Occipital lobe (tissue), 3 donors: ENCODE measurements at places on chromosomes 1 and 21.

- no peak for DNase-seq
These were observed 14.4 kb downstream of the PHLDA3 start for GRCh38 chr1:201454608-201455007.

DNA sequence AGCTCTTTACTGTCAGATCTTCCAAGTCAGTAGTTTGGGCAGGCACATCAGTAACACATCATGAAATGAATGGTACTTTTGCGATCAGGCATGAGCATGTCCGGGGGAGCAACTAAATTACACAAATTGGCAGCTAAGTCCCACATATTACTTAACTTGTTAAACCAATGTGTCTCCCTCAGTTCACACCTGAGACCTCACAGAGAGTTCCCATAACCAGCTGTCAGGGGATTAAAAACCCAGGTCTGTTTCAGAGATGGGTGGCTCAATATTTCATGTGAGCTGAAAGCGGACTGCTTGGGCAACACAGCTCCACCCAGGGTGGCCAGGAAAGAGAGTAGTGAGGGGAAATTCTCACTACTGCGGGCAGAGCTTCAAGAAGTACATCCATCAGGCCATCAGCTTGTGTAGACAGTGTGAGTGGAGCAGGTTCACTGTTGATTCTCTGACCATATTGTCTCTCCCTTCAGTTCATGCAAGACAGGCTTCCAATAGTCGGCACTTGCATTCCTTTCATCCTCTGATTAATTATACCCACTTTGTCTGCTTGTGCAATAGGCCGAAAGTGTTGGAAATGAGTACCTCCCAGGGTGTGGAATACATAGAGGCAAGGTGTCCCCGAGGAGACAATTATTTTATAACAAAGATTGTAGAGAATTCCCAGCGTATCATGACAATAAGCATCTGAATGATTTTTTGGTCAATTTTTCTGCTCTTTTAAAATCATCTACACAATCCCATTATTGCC lies 139.9 kb downstream of the PTGER3 start:
- DNase-seq, result no peak

DNA sequence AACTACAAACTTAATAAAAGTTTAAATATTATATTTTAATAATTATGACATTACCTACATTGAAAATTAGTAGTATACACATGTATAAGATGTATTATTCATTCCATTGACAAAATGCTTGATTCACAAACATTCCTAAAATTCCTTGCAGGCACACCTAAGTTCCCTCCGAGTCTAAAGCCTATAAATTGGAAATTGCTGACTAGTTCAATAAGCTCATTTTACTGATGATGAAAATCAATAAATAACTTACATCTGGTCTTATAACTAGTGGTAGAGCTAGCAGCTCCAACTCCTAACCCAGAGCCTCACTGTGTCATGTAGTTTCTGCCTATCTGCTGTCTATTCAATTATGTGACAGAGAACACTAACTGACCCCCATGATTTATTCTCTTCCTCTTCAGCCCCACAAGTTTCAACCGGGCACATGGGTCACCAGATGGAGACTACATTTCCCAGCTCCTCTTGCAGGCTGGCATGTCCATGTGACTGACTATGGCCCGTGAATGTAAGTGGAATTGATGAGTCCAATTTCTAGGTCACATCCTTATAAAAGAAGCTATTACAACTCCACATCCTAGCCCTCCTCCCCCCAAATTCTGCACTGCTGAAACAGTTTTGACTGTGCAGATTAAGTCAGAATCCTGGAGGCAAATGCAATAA lies 29.6 kb upstream of the LRRC8D start:
- no peak for DNase-seq

DNA sequence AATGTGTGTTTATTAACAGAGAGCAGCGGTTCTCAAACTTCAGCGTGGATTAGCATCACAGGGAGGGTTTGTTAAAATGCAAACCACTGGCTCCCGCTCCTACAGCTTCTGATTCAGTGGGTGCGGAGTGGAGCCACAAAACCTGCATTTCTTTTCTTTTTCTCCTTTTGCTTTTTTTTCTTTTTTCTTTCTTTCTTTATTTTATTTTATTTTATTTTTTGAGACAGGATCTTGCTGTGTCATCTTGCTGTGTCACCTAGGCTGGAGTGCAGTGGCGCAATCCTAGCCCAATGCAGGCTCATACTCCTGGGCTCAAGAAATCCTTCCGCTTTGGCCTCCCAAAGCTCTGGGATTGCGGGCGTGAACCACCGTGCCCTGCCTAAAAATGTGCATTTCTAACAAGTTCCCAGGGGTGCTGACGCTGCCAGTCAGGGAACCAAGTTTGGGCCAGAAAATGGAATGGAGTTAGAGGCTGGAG lies 20.9 kb upstream of the SLC1A7 start:
- DNase-seq, result no peak

GRCh38 chr1:7113822-7114221 lies 328.6 kb downstream of the CAMTA1 start:
- no peak for DNase-seq

- DNase-seq, result no peak
These were observed 111.5 kb downstream of the CNIH3 start for GRCh38 chr1:224727351-224728289.

DNA sequence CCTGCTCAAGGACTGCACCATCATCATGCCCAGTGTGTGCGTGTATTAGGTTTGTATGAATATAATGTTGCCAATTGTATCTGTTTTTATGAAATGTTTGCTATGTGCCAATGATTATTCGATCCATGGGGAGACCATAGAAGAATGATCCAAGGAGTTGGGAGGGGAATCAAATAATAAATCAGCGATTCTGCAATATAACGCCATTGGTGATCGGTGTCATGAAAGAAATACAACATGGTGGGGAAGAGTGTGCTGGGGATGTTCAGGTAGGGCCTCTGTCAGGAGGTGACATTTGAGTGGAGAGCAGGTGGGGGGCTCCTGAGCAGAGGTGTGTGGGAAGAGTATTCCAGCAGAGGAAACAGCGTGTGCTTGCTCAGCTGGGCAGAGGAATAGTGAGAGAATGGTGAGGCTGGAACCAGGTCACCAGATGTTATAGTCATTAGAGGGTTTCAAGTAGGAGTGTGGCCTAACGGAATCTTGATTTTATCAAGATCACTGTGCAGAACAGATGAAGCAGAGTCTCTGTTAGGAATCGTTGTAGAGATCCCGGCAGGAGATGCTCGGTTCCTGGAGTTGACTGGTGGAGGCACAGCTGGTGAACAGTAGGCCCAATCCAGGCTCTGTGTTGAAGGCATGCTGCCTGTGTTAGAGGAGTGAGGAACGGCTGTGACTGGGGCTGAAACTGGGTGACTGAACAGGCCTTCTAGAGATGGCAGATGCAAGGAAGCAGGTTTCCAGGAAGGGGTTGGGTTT lies 2.9 kb upstream of the ZNF496 start:
- DNase-seq, result no peak

- no peak for DNase-seq
These were observed 20.6 kb downstream of the ESPN start for GRCh38 chr1:6445062-6445763.

GRCh38 chr1:89363638-89364536 lies at the start of gene GBP6:
GBP6 (plus strand) TSS chr1:89364059; CDS start chr1:89368552, 4,493 bp downstream.
- no peak for DNase-seq

- no peak for DNase-seq
These were observed 12.4 kb downstream of the CDC14A start for GRCh38 chr1:100364697-100365096.

- DNase-seq, result no peak
These were observed 95.1 kb upstream of the BCAR3 start for GRCh38 chr1:93776728-93777127.

GRCh38 chr21:20902998-20903397 lies 95.2 kb upstream of the NCAM2 start:
- no peak for DNase-seq

- DNase-seq, result no peak
These were observed 187.9 kb downstream of the VAV3 start for GRCh38 chr1:107776900-107777663.

DNA sequence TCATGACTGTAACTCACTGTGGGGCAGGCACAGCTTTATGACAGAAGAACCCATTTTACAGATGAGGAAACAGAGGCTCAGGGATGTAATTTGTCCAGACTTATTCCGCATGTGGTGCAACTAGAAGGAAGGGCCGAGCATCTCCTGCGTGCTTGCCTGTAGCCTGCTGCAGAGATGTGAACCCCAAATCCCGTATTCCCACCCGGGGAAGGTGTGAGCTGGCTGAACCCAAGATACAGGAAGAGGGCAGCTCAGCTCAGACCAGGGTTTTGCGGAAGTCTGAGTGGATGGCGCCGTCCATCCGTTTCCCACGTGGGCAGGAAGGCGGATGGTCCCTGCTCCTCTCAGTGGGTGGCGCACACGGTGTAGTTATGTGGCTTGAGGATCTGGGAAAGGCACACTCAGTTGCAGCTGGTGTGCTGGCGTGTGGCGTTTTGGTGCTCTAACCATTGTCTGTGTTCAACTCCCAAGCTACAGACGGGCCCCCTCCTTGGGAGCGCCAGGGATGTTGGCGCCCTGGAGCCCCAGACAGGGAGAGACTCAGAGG lies 1.2 kb downstream of the CROCC start:
- DNase-seq, result no peak

DNA sequence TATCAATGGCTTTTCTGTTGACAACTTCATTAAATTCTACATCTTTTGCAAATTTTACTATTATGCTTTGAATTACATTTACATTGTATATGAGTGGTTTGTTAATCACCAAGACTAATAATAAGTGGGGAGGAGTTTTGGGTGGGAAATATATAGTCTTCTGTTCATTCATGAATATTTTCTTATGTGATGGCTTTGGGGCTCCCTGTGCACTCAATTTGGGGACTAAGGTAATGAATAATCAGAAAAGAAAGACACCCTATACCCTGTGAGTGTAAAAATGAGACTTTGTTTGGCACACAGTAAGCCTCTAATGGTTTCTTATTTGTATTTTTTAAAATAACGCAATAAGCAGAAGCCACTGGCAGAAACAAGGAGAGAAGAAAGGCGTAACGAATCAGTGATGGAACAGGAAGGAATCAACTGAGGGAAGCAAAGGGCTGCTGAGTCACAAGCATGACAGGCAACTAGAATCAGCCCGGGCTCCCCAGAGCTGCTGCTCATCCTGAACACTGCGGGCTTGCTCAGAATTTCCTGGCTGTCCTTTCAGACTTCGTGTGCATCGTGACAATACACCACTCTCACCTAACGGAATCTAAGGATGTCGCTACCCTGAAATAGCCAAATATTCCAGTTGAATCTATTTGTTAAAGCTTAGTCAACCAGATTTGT lies 20.8 kb upstream of the RGS2 start:
- DNase-seq, result peak; percentile 16

DNA sequence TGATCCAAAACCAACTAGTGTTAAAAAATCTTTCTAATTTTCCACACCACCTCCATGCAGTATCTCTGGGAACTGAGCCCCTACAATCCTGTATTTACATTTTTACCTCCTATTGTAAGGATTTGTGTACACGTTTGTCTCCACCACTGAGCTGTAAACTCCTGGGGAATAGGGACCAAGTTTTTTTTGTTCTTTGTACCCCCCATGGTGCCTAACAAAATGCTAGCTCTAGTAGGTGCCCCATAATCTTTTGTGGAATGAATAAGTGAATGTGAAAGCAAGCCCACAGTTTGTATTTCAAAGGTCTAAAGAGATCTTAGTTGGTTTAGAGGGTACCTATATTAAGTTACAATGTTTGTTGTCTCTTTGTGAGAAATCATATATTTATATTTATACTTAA lies 879 bp upstream of the WLS start:
- DNase-seq, result no peak

GRCh38 chr1:6965083-6965934 lies 180.1 kb downstream of the CAMTA1 start:
- no peak for DNase-seq
